ENCODE measurements at places on chromosomes 12 and 14.

DNA sequence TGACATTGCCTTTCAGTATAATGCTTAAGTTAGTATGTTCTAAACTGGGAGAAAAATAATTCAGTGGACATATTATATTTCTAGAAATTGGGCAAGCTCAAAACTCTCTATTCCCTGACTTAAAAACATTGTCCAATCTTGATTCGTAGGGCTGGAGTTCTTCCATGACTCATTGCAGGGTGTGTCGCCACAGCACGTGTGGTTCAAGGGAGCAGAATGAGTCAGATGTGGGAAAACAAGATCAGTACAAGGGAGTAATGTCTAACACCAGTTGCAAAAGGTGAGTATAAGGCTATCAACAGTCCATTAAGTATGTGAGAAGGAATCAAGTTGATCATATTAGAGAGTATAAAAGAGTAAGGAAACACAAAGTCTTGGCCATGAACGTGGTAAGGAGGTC, 887.0 kb downstream of the TMTC2 start:
- no peak for DNase-seq

DNA sequence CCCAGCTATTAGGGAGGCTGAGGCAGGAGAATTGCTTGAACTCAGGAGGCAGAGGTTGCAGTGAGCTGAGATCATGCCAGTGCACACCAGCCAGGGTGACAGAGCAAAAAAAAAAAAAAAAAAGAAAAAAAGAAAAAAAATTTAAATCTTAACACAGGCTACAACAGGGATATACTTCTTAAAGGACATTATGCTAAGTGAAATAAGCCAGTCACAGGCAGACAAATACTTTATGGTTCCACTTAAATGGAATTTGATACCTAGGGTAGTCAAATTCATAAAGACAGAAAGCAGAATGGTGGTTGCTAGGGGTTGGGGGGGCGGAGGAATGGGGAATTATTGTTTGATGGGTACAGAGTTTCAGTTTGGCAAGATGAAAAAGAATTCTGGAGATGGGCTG, 14.8 kb upstream of the PPTC7 start:
- no peak for DNase-seq

DNA sequence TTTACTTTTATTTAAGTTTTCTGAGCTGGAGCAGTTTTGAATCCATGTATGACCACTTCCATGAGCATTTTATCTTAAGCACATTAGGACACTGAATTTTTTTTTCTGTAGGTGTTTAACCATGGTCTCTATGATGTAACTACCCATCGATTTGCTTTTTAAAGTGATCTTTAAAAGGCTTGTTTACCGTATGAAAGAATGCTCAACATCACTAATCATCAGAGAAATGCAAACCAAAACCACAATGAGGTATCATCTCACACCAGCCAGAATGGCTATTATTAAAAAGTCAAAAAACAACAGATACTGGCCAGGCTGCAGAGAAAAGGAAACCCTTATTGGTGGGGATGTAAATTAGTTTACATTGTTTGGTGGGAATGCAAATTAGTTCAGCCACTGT, 23.0 kb downstream of the GLRX5 start:
- DNase-seq: no peak

- DNase-seq: no peak
Observed at GRCh38 chr12:22361785-22362184, 27.3 kb upstream of the ST8SIA1 start.

- DNase-seq: peak; percentile 53
Observed at GRCh38 chr12:12985817-12986408, 14.2 kb downstream of the HEBP1 start.

DNA sequence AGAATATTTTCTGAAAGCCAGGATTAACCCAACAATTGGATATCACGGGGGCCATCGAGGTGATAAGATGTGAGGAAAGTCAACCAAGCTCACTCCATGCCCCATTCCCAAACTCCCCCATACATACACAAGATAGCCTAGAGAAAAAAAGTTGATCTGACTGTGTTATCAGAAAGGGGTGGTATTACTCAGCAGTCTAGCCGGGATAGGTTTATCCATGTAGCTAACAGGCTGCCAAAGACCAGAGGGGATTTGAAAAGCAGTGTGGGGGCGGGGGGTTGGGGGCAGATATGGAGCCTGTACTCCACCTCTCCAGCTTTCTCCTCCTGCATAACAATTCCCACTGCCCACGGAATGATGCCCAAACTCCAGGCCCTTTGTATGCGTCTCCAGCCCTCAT, 13.2 kb upstream of the MAP1LC3B2 start:
- no peak for DNase-seq

DNA sequence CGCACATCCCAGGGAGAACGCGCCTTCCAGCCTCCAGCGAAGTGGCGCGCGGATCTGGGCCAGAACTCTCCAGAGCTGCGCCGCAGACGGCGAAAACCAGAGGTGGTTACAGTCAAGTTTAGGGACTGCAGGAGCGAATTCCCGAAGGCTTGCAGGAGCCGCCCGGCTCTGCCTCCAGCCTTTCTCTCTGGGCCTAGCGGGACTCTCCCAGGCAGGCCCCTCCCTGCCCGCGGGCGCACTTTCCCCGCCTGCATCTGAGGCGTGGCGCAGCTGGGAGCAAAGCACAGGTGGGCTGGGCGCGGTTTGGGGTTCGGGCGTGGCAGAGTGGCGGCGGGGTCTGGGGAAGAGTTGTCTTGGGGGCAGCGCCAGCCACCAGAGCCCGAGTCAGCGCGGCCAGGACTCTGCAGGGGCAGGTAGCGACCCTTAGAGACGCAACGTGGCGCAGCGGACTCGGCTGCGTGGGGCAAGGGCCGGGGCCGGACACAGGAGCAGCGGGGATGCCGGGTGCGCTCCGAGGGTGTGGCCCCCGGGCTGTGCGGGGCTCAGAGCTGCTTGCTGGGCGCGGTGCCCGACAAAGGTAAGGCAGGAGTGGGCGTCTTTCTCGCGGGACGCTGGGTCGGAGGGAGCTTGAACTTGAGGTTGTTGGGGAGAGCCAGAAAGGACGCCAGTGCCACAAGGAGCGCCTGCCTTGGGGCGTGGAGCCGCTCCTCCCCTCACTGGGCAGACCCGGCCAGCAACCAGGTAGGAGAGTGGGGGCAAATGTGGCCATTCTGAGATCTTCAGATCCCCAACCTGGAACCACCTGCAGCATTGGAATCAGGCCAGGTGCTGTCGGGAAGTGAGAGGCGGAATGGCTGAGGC, 1126.0 kb downstream of the AACS start:
- DNase-seq: no peak

DNA sequence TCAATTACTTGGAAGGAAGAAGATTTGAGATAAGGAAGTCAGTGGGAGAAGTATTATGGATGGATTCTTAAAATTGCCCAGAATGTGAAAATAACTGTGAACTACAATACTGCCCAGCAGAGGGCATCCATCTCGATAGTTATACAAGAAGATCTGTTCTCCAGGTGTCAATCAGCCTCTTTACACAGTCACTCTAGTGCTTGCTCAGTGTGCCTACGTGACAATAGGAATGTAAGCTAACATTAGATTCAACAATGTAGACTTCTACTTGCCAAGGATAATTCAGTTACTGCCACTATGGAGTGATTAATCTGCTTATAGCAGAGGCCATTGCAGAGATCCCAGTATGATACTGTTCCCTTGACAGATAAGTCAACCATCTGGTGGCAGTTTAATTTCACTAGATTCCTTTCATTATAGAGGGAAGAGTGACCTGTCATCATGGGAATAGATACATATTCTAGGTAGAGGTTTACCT, 10.6 kb upstream of the MAP4K5 start:
- peak; percentile 39 for DNase-seq

GRCh38 chr12:25745281-25745680, 192.2 kb upstream of the LMNTD1 start:
- DNase-seq: no peak

DNA sequence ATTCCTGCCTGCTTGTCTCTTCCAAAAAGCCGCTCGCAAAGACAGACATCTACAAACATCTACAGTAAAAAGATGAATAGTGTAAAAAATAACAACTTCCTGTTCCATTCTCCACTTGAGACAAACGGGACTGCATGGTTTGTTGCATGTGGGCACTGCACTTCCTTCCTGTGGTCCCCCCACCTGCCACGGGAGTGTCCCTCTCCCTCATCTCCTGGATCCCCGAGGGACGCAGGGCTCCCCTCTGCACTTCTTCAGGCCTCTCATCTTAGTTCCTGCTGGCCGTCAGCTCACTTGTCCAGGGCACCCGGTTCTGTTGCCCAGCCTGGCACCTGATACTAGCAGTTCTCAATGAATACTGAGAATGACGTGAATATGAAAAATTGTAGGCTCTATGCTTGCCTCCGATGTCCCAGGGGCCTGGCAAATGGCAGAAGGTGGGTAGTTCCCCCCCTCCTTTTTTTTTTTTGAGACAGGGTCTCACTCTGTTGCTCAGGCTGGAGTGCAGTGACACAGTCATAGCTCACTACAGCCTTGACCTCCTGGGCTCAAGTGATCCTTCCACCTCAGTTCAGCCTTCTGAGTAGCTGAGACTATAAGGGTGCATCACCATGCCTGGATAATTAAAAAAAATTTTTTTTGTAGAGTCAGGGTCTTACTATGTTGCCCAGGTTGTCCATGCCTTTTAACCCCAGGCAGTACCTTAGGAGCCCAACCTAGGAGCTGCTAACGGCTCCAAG, 3.5 kb upstream of the KLC1 start:
- no peak for DNase-seq

GRCh38 chr12:42468921-42469320, 120.6 kb downstream of the PRICKLE1 start:
- no peak for DNase-seq

GRCh38 chr12:104513681-104514080, 56.9 kb downstream of the CHST11 start:
- no peak for DNase-seq

DNA sequence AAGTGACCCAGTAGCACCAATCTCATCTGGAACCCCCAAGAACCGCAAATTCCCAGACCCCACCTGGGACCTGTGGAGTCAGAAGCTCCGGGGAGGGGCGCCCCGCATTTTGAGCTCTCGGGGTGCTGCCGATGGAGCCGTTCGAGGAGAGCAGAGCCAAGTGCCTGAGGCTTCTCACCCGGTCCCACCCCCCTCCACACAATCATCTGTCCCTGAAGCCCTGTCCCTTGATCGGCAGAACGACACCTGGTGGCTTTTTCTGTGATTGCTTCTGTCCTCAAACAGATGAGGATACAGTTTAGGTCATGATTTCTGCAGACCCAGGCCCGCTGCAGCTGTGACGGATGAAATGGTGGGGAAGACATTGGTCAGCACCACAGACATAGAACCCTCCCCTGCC, 74.7 kb downstream of the NOC4L start:
- DNase-seq: peak; percentile 32

- no peak for DNase-seq
Observed at GRCh38 chr12:11814374-11814773, 164.9 kb downstream of the ETV6 start.

DNA sequence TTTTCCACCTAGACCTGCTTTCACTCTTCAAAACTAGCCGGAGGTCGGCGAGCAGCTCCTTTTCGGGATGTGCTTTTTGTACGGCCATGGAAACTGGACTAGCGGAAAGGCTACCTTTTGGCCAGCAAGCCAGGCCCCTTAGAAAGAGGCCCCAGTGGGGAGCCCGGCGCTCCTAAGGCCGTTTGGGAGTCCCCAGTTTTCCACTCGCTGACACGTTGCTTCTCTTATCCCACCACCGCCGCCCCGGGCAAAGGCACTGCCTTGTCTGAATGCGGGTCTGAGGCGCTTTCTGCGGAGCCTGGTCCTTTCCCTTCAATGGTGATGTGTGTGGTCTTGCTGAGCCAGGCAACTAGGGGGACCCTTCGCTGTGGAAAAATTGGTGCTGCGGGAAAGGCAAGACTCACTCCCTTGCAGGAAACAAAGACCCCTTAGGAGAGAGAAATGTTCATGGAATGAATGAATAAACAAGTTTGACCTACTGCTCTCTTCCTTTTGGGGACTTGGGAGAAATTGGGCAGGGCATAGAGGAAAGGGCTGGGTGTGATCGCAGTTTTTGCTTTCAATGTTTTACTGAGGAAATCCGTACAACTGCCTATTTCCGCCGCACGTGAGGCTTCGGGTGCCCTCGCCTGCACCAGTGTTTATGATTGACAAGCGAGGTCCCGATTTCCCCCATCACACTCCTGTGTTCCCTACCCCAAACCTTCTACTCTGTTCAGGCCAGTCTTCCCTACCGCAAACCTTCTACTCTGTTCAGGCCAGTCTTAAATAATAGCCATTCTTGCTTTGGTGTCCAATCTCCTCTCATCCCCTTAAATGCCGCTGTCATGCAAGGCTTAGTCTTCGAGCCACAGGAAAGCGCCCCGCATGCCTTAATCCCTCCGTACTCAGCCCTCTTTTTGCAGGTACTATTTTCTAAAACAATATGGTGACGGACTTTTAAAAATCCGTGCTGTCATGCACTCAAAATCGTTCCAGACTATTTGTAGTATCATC, 1.0 kb upstream of the SLC38A2 start:
- peak; percentile 27 for DNase-seq

- DNase-seq: no peak
Observed at GRCh38 chr14:36829547-36829946, 167.9 kb downstream of the PAX9 start.

- peak; percentile 53 for DNase-seq
Observed at GRCh38 chr14:93906341-93907329, 20.5 kb upstream of the FAM181A start.

GRCh38 chr14:73903028-73903427, 16.4 kb downstream of the ZNF410 start:
- DNase-seq: no peak

DNA sequence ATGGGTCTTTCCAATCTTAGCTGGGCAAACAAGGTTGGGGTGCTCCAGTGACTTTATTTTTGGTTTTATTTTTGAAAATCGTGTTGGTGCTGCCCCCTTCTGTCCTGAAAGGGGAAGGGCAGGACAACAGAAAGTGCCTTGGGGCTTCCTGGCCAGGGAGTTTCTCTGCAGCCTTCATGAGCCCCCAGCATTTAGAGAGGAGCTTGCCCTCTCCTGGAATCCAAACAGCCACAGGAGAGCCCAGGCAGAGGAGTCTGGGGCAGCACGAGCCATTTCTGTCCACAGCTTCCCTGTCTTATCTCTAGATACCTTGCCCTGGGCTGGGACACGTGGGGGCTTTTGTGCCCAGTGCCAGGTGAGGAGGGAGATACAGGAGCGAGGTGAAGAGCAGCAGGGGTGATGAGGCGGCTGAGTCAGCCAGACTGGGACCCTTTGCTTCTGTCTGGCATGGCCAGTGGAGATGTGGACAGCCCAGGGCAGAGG, 4.4 kb upstream of the C1RL start:
- peak; percentile 62 for DNase-seq

GRCh38 chr12:27057543-27057942, 24.8 kb downstream of the C12orf71 start:
- no peak for DNase-seq

DNA sequence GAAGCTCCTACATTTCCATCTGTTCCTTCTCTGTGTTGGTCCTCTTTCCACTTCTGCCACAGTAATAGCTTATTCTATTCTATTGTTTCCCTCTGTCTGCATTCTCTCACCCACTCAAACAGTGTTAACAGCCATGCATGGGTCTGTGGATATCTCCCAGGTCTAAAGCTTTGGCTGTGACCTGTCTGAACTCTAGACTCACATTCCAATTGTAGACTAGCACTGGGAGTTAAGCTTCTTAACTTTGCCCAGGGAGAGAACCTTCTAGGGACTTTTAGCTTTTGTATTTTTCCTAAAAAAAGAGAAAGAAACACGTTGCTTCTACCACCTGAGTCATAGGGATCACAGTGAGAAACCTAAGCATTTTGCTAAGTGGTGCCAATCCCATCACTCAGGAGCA, 36.7 kb downstream of the PTPRR start:
- DNase-seq: no peak

- no peak for DNase-seq
Observed at GRCh38 chr12:132717531-132718387, 7.1 kb downstream of the PGAM5 start.

GRCh38 chr12:19474147-19474546, 34.9 kb downstream of the AEBP2 start:
- no peak for DNase-seq

- DNase-seq: no peak
Observed at GRCh38 chr12:117447665-117448366, 86.4 kb upstream of the NOS1 start.
